Astrocyte of the spinal cord (primary cell): ENCODE measurements at places on chromosomes 5 and 9.
A peak's percentile ranks its signal among the peaks of the same experiment; 100 is the strongest.

- no peak for DNase-seq
Measured at GRCh38 chr5:6140219-6140618, 238.1 kb downstream of the MED10 start.

GRCh38 chr5:168578538-168579487, at the start of gene PANK3:
TSS of gene PANK3 (minus strand) at chr5:168579368. CDS start at chr5:168579283, 85 bp downstream.
- peak; percentile 10 for DNase-seq

DNA sequence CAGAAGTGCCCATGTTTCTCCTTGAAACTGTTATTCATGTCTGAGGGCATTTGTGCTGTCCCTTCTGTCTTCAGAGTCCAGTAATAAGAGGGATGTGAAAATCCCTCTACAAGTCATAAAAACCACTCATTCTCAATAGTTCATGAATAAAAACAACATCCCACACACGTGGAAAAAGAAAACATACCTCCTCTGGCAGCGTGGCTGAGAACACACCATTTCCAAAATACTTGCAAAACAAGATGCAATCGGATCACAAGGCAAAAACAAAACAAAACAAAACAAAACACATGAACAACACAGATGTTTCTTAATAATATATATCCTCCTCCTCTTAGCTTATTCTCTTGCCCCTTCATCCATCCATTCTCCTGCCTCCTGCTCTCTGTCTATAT, 71.0 kb upstream of the EQTN start:
- peak; percentile 4 for DNase-seq

DNA sequence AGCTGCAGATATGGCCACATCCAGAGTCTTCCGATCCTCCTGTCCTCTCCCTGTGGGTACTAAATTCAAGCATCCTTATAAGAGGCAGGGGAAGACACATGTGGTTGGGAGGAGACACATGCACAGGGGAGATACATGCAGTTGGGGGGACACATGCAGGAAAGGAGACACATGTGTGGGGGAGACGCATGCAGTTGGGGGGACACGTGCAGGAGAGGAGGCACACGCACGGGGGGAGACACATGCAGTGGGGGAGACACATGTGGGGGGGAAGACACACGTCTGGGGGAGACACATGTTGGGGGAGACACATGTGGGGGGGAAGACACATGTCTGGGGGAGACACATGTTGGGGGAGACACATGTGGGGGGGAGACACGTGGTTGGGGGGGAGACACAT, 21.2 kb upstream of the OLFM1 start:
- DNase-seq: no peak

DNA sequence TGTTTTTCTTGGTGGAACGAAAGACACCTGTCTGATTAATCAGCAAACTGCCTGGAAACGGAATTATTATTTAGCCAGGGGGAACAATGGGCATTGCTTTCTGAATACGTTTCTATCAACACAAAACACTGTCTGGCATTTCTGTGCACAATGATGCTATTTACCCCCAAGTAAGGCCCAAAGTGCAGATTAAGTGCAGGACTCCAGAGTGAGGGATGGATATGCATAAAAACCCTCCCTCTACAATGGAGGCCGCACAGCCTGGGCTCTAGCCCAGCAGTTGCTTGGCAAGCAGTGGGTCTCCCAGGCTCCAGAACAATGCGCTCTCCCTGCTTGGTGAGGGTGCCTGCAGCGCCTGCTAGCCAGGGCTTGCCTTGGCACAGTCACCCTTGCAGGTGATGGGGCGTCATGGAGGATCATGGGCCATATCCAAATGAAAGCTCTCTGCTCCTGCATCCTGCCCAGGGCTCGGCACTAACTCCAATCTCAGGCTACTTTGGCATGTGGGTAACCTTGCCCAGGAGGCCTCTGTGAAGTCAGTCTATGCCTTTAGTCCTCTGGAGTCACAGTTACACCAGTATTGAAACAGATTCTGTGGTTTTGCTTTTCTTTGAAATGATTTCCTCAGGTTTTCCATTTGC, 11.5 kb upstream of the SPATA24 start:
- no peak for DNase-seq

DNA sequence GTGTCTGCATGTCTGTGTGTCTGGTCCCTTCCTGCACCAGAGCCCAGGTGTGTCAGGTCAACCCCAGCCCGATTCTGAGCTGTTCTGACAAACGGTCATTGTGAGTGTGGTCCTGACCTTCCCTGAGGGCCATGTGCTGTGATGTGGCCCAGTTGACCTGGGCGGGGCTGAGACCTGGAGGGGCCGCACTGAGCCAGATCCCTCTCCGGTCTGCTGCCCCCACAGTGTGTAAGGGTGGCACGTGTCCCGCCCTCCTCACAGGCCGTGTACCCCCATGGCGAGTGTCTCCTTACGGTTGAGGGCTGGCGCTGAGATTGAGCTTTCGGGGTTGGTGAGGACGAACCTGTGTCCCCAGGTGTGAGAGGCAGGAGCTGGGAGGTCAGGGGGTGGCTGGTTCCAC, 136.5 kb downstream of the MRPL36 start:
- DNase-seq: no peak

DNA sequence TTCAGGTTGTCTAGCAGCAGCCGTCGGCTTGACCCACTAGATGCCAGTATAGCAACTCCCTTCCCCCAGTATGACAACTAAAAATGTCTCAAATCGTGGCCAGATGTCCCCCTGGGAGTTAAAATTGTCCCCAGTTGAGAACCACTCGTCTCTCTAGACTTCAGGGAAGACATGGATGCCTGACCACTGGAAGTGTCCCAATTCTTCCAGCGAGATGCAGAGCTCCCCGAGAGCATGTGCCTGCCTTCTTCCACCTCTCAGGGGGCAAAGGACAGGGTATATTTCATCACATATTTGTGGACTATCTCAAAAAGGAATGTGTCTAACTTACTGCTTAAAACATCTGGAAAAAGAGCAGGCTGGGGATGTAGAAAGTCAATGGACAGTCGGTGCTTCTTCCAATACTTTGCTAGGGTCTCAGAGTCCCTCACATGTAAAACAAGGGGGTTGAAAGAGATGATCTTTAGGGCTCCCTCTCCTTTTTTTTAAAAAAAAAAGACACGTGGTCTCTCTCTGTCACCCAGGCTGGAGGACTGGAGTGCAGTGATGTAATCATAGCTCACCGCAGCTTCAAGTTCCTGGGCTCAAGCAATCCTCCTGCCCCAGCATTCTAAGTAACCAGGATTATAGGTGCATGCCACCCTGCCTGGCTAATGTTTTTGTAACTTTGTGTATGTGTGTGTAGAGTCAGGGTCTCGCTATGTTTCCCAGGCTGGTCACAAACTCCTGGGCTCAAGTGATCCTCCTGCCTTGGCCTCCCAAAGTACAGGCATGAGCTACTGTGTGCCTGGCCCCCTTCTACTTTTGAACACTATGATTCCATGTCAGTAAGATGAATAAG, 190.6 kb downstream of the DAB2IP start:
- no peak for DNase-seq

- DNase-seq: peak; percentile 39
Measured at GRCh38 chr5:159330131-159330800, at the start of gene IL12B. TSS of gene IL12B (minus strand) at chr5:159330487. CDS start at chr5:159326782, 3,705 bp downstream.

- DNase-seq: no peak
Measured at GRCh38 chr9:128818839-128819715, 777 bp downstream of the ENDOG start.

- DNase-seq: no peak
Measured at GRCh38 chr9:118222375-118222774, 518.2 kb downstream of the TLR4 start.

DNA sequence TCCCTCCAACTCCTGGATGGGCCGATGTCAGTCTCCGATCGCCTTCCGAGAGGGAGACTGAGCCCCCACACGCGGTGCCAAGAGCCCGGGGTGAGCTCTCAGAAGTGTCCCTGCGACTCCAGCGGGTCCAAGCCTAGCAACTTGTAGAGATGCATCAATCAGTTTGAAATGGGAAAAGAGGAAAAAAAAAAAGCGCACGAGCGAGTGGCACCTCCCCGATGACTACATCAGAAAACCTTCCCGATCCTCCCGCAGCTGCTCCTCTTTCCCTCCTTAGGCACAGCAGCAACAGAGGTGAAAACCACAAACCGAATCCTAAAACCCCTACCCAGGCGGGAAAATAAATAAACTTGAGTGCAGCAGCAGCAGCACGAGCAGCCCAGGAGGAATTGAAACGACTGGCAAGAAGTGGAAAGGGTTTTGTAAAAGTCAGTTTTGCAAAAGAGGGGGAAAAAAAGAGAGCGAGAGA, 1.0 kb upstream of the EFNA5 start:
- peak; percentile 76 for DNase-seq

- no peak for DNase-seq
Measured at GRCh38 chr5:115772731-115773475, 43.6 kb downstream of the CDO1 start.

DNA sequence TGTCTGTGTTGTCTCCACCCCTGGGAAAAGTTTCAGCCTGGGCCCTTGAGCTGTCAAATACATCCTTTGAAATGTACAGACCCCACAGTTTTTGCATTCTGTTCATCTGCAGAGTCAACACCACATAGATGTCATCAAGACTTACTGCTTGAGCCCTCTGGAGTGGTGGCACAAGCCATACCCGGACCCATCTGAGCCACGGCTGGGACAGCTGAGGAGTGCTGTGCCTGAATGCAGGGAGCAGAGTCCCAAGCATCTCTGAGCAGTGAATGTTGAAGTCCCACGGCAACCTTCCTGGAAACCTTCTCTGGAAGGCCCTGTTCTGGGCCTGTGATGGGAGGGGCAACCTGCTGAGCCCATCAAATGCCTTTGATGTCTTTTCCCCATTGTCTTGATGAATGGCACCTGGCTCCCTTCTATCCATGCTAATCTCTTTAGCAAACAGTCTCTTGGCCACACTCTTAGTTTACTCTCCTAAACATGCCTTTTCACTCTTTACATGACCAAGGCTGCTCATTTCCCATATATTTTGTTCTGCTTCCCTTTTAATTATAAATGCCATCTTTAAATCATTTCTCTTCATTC, 92.5 kb downstream of the ATPSCKMT start:
- DNase-seq: no peak

DNA sequence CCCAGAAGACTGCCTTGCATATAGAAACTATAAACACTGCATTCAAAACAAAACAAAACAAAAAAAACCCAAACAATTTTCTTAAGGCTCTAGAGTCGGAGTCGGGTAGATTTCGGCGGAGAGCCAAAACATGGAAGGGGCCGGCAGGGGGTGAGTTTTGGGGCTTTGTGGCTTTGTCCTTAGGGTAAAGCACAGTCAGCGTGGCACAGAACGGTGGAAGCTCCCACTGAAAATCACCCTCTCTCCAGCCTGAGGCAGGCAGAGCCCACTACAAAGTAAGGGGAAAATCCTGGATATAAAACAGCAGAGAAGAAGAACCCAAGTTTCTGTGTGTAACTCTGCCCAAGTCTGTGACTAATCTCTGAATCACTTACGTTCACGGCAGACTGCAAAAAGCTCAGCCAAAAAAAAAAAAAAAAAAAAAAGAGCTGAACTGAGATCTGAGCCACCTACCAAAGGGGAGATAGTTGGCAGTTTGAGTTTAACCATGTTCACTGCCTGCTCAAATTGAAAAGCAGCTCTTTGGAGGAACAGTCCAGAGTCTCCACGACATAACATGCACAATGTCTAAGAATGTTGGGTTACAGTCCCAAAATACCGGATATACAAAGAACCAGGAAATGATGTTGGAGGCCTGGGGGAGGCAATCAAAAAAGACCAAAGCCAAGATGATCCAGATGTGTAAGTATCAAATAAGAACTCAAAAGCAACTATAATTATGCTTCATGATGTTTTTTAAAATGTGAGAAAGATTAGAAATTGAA, 26.6 kb upstream of the OR2K2 start:
- peak; percentile 92 for DNase-seq

- DNase-seq: no peak
Measured at GRCh38 chr9:108756746-108757490, 98.9 kb downstream of the ACTL7B start.

- peak; percentile 1 for DNase-seq
Measured at GRCh38 chr5:141094481-141095262, at the start of gene PCDHB2. TSS of gene PCDHB2 (plus strand) at chr5:141094615. CDS start at chr5:141094791, 176 bp downstream.

- no peak for DNase-seq
Measured at GRCh38 chr9:124766326-124766725, 4.8 kb downstream of the NR6A1 start.

GRCh38 chr9:10041726-10042229, 571.0 kb downstream of the PTPRD start:
- DNase-seq: no peak

GRCh38 chr5:58085800-58086199, 374.1 kb downstream of the PLK2 start:
- DNase-seq: peak; percentile 45
